ENCODE measurements at places on chromosomes 6 and 20. TPM values are rescaled to one million over a fixed set of nuclear protein-coding genes. Genes with fewer than 3 reads are reported as not detected.

DNA sequence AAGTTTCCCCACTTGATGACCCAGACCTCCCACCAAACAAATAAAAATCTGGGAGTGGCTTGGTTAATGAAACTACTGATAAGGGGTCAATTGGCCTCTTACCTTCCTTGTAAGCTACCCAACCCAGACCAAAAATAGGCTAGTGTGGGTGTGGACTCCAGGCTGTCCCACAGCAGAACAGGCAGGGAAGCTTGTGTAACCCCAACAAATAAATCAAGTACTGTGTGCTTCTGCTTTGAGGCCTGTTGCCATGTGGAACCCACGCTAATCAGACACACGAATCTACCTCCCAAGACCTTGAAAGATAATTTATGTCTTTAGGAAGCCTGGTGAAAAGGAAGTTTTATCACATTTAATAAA, 33.7 kb upstream of the PAQR8 start:
- DNase-seq: no peak

GRCh38 chr20:23331450-23332350, 18.9 kb upstream of the NXT1 start:
- no peak for DNase-seq

DNA sequence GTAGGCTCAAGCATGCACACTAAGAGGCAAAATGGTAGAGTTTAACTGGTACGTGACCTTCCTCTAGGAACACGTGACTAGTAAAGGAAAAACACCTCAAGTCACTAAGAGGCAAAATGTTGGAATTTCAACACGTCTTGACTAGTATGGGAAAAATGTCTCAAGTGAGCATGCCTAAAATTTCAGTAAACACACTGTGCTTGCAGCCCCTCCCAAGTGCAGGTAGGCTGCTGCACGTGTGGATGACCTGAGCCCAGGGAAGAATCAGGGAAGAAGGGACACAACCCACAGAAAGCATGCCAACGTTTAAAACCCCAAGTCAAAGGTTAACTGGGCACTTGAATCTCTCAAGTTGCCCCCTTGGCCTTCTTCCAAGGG, 162.2 kb downstream of the TENT5A start:
- DNase-seq: no peak

DNA sequence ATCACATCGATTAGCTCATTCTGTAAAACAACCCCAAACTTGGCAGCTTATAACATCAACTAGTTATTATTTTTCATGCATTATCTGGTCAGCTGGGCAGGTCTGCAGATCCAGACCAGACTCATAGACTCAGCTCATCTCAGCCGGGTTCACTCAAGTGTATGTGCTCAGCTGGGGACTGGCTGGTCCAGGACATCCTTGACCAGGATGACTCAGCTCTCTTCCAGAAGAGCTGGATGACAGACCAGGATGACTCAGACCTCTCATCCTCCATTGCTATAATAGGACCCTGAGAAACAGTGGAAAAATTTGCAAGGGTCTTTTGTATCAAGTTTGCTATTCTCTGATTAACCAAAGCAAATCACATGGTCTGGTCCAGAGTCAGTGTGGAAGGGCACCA, 312.5 kb upstream of the PLCB4 start:
- no peak for DNase-seq

DNA sequence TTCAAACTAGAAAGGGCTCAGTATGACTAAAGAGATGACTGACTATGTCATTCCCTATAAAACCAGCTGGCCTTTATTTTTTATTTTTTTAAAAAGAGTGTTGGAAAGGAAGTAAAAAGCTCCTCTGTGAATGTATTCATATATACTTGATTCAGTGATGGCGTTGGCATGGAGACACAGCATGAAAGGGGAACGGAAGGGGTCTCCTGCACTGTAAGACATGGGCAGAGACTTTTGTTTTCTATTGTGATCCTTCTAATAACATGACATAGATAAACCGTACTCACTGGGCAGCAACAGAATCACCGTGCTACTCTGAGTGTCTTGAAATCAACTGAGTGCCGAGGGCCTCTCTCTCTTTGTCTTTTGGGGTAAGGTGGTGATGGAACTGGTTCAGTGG, 228.1 kb upstream of the RIN2 start:
- DNase-seq: no peak

DNA sequence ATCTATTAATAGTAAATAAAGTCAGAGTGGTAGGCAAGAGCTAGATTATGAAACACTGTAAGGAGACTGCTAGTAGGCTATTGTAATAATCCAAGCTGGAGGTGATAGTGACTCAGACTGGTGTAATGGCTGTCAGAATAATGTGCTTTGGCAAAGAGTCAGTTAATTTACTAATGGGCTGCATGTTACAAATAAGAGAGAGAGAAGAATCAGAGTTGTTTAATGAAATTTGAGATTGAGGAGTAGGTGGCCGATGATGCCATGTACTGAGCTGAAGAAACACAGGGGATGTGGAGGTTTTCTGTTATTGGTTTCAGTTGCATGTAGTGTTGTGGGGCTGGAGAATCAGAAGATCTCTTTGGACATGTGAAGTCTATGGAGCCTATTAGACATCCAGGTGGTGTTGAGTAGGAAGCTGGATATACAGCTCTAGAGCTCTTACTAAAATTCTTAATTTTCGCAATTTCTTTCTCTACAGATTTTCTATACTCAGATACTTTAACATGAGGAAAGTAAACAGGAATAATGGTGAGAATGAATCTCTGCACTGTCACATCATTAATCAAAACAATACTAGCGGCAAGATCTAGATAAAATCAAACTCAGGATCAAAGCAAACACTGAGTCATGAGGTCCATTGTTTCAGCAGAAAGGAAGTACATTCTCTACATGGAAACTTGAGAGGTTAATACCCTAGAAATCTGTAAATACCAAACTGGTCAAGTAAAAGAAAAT, 167.7 kb downstream of the SIM1 start:
- no peak for DNase-seq

GRCh38 chr6:145212813-145213212, 522.5 kb downstream of the EPM2A start:
- DNase-seq: no peak

- DNase-seq: no peak
These were observed 135.2 kb upstream of the MLIP start for GRCh38 chr6:53975941-53976615.

GRCh38 chr6:152293404-152293803, 343.8 kb downstream of the SYNE1 start:
- DNase-seq: no peak

- DNase-seq: no peak
These were observed 106.8 kb downstream of the RNF144B start for GRCh38 chr6:18493925-18494324.

GRCh38 chr20:21004386-21005076, 101.6 kb downstream of the LINC00237 start:
- no peak for DNase-seq

GRCh38 chr20:20161611-20162010, 109.3 kb downstream of the CFAP61 start:
- DNase-seq: no peak

DNA sequence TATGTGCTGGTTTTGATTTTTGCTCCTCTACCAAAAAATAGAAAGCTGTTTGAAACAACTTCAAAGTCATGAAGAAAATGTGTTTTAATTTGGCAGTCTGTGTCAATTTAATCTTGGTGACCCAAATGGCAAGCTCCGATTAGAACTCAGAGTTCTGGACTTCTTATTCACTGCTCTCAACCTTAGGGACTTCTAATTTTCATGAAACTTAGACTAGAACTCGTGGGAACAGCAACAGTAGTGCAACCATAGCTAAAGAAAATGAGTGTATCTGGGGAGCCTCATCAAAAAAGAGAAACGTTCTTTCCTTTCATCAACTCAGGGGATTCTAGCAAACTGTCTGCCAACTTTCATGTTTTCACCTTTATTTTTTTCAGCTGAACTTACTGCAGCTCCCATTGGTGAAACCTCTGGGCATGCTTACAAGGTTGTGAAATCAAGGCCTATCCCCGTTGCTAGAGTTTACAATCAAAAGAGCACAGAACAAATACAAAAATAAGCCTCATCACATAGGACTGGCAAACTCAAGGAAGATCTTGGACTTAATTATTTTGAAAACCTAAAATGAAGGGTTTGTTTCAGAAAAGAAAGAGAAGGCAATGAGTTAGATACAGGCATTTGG, 114.0 kb upstream of the HSF2 start:
- DNase-seq: no peak

- no peak for DNase-seq
These were observed 204.5 kb downstream of the PREX1 start for GRCh38 chr20:48623176-48623905.

DNA sequence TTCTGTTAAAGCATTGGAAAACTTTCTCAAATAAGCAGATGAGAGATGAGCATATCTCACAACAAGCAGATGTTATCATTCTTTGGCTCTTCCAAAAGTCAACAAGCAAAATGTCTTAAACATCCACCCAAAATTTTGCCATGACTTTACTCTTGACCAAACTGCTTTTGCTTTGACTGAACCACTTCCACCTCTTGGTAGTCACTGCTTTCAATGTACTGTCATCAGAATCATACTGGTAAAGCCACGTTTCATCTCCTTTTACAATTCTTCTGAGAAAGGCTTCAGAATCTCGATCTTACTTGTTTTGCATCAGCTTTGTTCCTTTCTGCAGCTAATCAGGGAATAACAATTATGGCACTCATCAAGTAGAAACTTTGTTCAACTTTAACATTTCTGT, 498.5 kb upstream of the GJE1 start:
- no peak for DNase-seq

DNA sequence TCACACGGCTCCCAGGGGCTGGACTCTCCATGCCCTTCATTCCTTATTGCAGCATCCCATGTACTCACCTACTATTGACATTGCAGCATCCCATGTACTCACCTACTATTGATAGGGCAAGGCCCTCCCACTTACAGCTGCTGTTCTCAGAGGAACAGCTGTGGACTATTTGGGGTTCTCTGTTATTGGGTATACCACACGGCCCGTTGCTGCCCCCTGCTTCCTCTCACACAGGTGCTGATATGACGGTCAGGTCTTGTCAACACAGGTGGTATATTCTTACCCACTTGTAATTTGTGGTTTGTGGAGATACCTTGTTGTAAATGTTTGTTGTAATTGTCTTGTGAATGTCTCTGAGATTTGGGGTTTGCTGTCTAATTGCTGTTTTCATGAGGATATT, 18.8 kb downstream of the ALDH5A1 start:
- no peak for DNase-seq

Gene SIRPD
- total RNA-seq: not detected

Gene ADGRF5
- 8.0 TPM for total RNA-seq

Gene SIM1
- total RNA-seq: not detected

Gene TNFRSF21
- 42.6 TPM for total RNA-seq

Gene C20orf202
- 0.16 TPM for total RNA-seq

Gene PTCHD4
- 16.1 TPM for total RNA-seq

Gene NRSN1
- total RNA-seq: 27.9 TPM

Gene CAGE1
- under 0.01 TPM for total RNA-seq

Gene TTBK1
- total RNA-seq: 13.1 TPM

Gene CAP2
- total RNA-seq: 33.7 TPM
